IPS DF 6.9 (cell line): ENCODE measurements at places on chromosomes 2 and 18.

- no peak overlapping the region for H3K27ac ChIP-seq
- H3K4me3 ChIP-seq = no peak overlapping the region
- H3K4me1 ChIP-seq = no peaks in the 10 kb centered on the region
- peaks cover 12% of the 10 kb centered on the region; the same call in 1 of the 2 replicates for H3K36me3 ChIP-seq
- H3K27me3 ChIP-seq = no peaks in the 10 kb centered on the region
- DNase-seq = no peak
Measured at GRCh38 chr18:63356272-63356896, 10.6 kb downstream of the KDSR start.

GRCh38 chr2:45412754-45413379 is 198.2 kb downstream of the SRBD1 start:
- peak overlapping the region; percentile 88 for H3K27ac ChIP-seq
- H3K4me1 ChIP-seq = no peaks in the 10 kb centered on the region; the same call in none of the 2 replicates
- no peak overlapping the region for H3K4me3 ChIP-seq
- H3K36me3 ChIP-seq = 0 out of 2 replicates have a peak, but pooled peaks cover 2% of the 10 kb centered on the region
- no peaks in the 10 kb centered on the region for H3K27me3 ChIP-seq

- no peak overlapping the region for H3K4me3 ChIP-seq
- DNase-seq = no peak
- no peak overlapping the region for H3K27ac ChIP-seq
- H3K36me3 ChIP-seq = no peaks in the 10 kb centered on the region
- H3K27me3 ChIP-seq = no peaks in the 10 kb centered on the region
Measured at GRCh38 chr2:67613227-67613626, 216.1 kb downstream of the ETAA1 start.

DNA sequence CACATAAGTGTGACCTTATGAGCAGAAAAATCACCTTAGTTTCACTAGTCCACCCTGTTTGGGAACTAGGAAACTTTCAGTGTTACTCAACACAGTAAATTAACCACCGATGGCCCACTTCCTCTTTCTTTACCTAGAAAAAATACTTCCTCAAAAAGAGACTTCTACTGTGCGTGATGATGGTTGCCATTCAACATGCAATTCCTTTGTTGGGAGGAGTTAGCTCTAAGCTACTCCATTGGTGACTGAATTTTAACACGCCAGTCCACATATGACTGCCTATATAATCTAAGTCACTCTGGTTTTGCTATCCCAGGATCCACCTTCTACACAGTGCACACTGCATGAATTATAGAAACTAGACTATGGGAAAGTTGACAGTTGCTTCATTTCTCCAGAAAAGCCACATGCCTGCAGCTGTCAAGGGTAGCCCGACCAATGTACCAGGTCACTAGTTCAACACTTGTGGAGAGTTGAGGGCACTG is 47.8 kb upstream of the REG3G start:
- H3K36me3 ChIP-seq = no peaks in the 10 kb centered on the region
- H3K4me1 ChIP-seq = peaks cover 2% of the 10 kb centered on the region; the same call in 1 of the 2 replicates
- H3K4me3 ChIP-seq = no peak overlapping the region
- H3K27ac ChIP-seq = no peak overlapping the region

DNA sequence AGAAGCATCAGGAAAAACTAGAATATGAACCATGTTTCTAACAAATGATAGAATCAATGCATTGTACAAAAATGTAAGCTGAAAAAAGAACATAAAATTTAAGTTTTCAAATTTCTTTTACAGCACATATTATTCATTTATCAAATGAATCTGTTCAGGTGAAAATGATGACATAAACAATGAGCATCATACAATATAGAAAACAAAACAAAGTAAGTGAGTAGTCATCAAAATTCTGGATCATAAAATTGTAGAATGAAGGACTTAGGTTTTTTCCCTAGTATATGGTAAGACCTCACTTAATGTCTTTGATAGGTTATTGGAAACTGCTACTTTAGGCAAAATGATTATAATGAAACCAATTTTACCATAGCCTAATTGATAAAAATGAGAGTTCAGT is 427.0 kb upstream of the KCNH7 start:
- no peaks in the 10 kb centered on the region for H3K4me1 ChIP-seq
- H3K27me3 ChIP-seq = no peaks in the 10 kb centered on the region
- H3K36me3 ChIP-seq = no peaks in the 10 kb centered on the region
- H3K4me3 ChIP-seq = no peak overlapping the region

- H3K4me1 ChIP-seq = 0 out of 2 replicates have a peak, but pooled peaks cover 1% of the 10 kb centered on the region
- H3K4me3 ChIP-seq = no peak overlapping the region
- H3K27ac ChIP-seq = no peak overlapping the region
- no peaks in the 10 kb centered on the region for H3K27me3 ChIP-seq
- no peak for DNase-seq
Measured at GRCh38 chr2:231245249-231246094, 47.0 kb downstream of the ARMC9 start.

- no peak overlapping the region for H3K4me3 ChIP-seq
- H3K36me3 ChIP-seq = no peaks in the 10 kb centered on the region
- no peaks in the 10 kb centered on the region for H3K27me3 ChIP-seq
- H3K27ac ChIP-seq = no peak overlapping the region
- no peak for DNase-seq
Measured at GRCh38 chr2:35783723-35784122, 571.9 kb upstream of the CRIM1 start.

DNA sequence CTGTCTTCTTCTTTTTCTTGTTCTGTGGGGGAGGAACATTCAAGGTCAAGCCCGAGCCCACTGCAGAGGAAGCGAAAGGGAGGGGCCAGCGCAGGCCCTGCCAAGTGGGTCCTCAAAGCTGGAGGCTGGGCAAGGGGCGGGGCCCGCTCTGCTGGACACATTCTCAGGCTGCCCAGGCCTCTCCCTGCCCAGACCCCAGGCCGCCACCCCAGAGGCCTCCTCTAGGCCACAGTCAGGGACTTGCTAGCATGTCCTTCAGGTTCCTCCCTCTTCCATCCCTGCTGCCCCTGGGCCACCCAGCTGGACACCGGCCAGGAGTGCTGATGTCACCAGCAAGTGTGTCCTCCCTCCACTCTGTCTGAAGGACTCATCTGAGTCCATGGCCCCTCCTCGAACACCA is 44.1 kb downstream of the KIF1A start:
- H3K36me3 ChIP-seq = peaks cover 48% of the 10 kb centered on the region
- H3K4me3 ChIP-seq = no peak overlapping the region
- H3K4me1 ChIP-seq = no peaks in the 10 kb centered on the region
- no peak for DNase-seq

- no peaks in the 10 kb centered on the region for H3K27me3 ChIP-seq
- H3K27ac ChIP-seq = no peak overlapping the region
- no peak for DNase-seq
- H3K36me3 ChIP-seq = no peaks in the 10 kb centered on the region
- H3K4me1 ChIP-seq = no peaks in the 10 kb centered on the region
- H3K4me3 ChIP-seq = no peak overlapping the region
Measured at GRCh38 chr2:193988784-193989183, 1668.2 kb upstream of the SLC39A10 start.

DNA sequence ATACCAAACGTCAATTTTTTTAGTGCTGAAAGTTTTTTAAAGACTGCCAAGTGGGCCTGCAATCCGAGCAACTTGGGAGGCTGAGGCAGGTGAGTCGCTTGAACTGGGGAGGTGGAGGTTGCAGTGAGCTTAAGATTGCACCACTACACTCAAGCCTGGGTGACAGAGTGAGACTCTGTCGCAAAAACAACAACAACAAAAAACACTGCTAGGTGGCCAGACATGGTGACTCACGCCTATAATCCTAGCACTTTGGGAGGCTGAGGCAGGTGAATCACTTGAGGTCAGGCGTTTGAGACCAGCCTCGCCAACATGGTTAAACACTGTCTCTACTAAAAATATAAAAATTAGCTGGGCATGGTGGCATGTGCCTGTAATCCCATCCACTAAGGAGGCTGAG is 202.8 kb upstream of the COPS8 start:
- DNase-seq = no peak
- no peaks in the 10 kb centered on the region for H3K27me3 ChIP-seq
- no peaks in the 10 kb centered on the region for H3K36me3 ChIP-seq
- no peaks in the 10 kb centered on the region for H3K4me1 ChIP-seq
- no peak overlapping the region for H3K4me3 ChIP-seq

GRCh38 chr2:226184940-226185615 is 614.5 kb downstream of the IRS1 start:
- no peaks in the 10 kb centered on the region for H3K27me3 ChIP-seq
- H3K36me3 ChIP-seq = no peaks in the 10 kb centered on the region
- peaks cover 3% of the 10 kb centered on the region; the same call in 1 of the 2 replicates for H3K4me1 ChIP-seq

GRCh38 chr18:47036298-47036874 is 965 bp upstream of the ELOA2 start:
- H3K27ac ChIP-seq = no peak overlapping the region
- H3K27me3 ChIP-seq = no peaks in the 10 kb centered on the region
- H3K4me1 ChIP-seq = no peaks in the 10 kb centered on the region; the same call in 1 of the 2 replicates
- H3K4me3 ChIP-seq = no peak overlapping the region

DNA sequence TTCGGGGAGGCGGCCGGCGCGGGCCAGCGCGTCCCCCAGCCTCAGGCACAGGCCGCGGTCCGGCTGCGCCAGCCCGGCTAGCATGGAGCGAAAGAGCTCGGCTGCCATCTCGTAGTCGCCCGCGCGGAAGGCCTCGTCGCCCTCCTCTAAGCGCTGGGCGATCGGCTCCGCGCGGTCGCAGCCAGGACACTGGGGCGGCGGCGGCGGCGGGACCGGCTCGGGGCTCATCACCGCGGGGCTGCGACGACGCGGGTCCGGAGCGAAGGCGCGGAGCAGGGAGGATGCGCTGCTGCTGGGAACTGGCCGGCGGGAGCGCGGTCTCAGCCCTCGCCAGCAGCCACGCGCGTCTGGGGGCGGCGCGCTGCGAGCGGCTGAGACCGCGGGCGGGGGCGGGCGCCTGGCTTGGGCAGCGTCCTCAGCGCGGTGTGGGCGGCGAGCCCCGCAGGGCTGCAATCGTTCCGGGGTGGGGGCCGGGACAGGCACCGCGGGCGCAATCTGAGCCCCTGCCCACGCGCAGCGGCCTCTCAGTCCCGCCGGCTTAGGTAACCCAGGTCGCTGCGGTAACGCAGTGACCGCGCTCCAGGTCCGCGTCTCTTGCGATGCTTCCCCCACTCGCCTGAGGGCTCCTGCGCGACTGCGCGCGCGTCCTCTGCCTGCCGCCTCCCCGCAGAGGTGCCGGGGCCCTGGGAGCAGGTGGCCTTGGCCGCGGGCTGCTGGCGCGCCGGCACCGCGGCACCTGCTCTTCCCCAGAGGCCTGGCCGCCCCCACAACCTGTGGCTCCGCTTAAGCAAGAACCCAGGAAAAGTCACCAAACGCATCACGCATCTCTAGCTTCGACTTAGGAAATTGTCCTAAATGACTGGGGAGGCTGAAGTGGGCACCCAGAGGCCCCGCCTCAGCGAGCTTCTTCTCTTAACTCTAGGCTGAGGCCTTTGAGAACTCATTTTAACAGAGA is at the start of gene LONRF2:
Gene LONRF2 (minus strand): TSS at position 636 of the 955 bp plus-strand sequence. CDS start 408 bp downstream, at position 228.
- no peaks in the 10 kb centered on the region; the same call in 1 of the 2 replicates for H3K4me1 ChIP-seq
- H3K27me3 ChIP-seq = peaks cover 17% of the 10 kb centered on the region; the same call in 1 of the 2 replicates
- no peaks in the 10 kb centered on the region for H3K36me3 ChIP-seq
- no peak within 1 kb of the TSS for H3K27ac ChIP-seq
- H3K4me3 ChIP-seq = peak within 1 kb of the TSS; percentile 58

- no peaks in the 10 kb centered on the region for H3K36me3 ChIP-seq
- H3K4me1 ChIP-seq = no peaks in the 10 kb centered on the region
- no peak for DNase-seq
- no peaks in the 10 kb centered on the region for H3K27me3 ChIP-seq
- H3K27ac ChIP-seq = no peak overlapping the region
Measured at GRCh38 chr2:62785216-62785615, 79.7 kb downstream of the EHBP1 start.

GRCh38 chr2:128495996-128496547 is 177.4 kb upstream of the HS6ST1 start:
- DNase-seq = no peak
- H3K4me3 ChIP-seq = no peak overlapping the region
- no peaks in the 10 kb centered on the region for H3K27me3 ChIP-seq
- peaks cover 10% of the 10 kb centered on the region; the same call in 1 of the 2 replicates for H3K4me1 ChIP-seq
- no peaks in the 10 kb centered on the region for H3K36me3 ChIP-seq

DNA sequence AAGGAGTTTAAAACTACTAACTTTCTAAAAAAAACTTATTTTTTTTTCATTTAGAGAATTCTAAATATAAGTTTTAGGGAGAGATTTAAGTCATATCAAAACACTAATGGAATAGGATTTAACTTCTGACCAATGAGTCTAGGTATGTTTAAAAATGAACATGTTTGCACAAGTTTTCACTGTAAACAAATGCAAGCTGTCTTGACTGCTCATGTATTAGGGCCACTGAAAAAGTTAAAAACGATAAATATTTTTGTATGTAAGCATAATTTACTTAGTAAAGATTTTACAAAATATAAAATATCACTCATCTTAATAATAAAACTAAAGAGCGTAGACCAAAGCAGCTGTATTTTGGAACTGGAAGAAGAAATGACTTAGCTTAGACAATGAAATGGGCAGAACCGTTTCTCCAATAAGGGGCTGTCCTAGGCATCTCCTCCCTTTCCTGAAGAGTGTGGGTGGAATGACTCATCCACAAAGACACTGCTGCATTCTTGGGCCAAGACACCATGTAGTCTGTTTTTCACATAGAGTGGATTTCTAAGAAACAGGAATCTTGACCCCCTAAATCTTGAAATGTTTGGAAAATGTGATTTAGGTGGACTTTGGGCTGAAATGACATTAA is 118.8 kb downstream of the MEP1B start:
- H3K36me3 ChIP-seq = no peaks in the 10 kb centered on the region
- H3K27me3 ChIP-seq = no peaks in the 10 kb centered on the region
- H3K4me1 ChIP-seq = no peaks in the 10 kb centered on the region
- no peak overlapping the region for H3K27ac ChIP-seq

- no peak overlapping the region for H3K27ac ChIP-seq
- no peaks in the 10 kb centered on the region for H3K27me3 ChIP-seq
- no peaks in the 10 kb centered on the region for H3K4me1 ChIP-seq
- H3K4me3 ChIP-seq = no peak overlapping the region
Measured at GRCh38 chr2:203893401-203893800, 25.8 kb downstream of the CTLA4 start.

GRCh38 chr2:70516596-70516995 is 37.0 kb downstream of the TGFA start:
- DNase-seq = no peak
- no peaks in the 10 kb centered on the region for H3K36me3 ChIP-seq
- H3K4me3 ChIP-seq = no peak overlapping the region
- no peaks in the 10 kb centered on the region for H3K4me1 ChIP-seq
- H3K27me3 ChIP-seq = no peaks in the 10 kb centered on the region
- no peak overlapping the region for H3K27ac ChIP-seq

- H3K27ac ChIP-seq = no peak overlapping the region
- H3K27me3 ChIP-seq = no peaks in the 10 kb centered on the region
- no peak for DNase-seq
- H3K4me1 ChIP-seq = no peaks in the 10 kb centered on the region
- no peak overlapping the region for H3K4me3 ChIP-seq
Measured at GRCh38 chr2:189069855-189070619, 95.9 kb downstream of the COL3A1 start.

DNA sequence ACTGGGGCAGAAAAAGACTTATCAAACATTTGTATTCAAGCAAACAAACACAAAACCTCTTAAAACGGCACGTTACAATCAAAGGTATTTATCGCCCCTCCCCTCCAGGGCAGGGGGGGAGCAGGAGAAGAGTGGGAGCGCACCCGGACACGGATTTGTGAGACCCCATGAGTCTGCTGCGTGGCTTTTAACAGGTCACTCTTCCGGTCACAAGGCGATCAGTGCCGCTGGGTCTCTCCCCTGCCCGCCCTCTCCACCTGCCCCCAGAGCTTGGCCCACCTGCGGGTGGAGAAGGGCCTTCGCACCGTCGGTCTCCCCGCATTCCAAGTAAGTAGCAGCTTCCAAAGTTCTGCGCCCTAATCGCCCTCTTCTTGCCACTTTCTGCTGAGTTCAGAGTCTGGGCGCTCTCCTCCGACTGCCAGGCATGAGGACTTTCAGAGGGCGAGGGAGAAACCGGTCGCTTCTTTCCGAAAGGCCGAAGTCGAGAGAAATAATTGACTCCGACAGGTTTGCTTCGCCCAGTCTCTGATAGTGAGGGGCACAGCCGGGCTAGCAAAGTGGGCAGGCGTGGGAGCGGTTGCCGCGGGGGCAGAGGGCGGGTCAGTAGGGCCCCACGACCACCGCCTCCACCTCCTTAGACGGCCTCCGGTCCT is 800 bp downstream of the RPRM start:
- H3K4me3 ChIP-seq = peak overlapping the region; percentile 65; the same call in 1 of the 2 replicates
- no peaks in the 10 kb centered on the region for H3K36me3 ChIP-seq
- no peak overlapping the region for H3K27ac ChIP-seq
- no peaks in the 10 kb centered on the region for H3K27me3 ChIP-seq
